Left kidney (tissue), 8 donors: ENCODE measurements at places on chromosomes 1 and 21.

DNA sequence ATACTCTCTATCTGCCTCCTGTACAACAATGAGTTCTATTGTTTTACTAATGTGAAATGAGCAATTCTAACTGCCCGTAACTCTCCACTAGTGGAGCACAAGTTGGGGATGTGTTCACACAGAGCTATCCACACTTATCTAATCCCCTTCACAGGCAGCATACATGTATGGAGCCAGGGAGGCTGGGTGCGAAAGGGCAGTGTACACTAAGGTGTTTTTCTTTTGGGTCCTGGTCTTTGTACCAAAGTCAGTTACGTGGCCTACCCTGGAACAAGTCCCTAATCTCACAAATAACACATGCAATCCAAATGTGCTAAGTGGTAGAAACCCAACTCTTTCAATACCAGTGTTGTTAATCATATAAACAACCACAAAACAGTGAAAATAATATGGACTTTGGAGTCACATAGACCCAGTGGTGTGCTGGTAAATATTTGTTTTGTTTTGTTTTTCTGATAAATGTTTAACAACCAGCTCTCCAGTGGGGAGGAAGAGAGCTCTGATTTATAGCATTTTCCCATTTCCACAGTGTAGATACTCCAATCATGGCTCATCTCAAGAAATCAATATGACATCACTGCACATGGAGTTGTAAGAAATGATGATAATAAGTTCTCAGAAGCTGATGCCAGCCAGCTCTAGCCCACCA is 319.9 kb upstream of the DUSP10 start:
- no peak for DNase-seq

GRCh38 chr21:37193006-37193405 is 74.1 kb downstream of the VPS26C start:
- no peak for DNase-seq

- no peak for DNase-seq
Observed at GRCh38 chr1:150787455-150787854, 20.6 kb downstream of the CTSK start.

- peak; percentile 15 for DNase-seq
Observed at GRCh38 chr21:38661197-38661871, 144.4 kb upstream of the ETS2 start.

DNA sequence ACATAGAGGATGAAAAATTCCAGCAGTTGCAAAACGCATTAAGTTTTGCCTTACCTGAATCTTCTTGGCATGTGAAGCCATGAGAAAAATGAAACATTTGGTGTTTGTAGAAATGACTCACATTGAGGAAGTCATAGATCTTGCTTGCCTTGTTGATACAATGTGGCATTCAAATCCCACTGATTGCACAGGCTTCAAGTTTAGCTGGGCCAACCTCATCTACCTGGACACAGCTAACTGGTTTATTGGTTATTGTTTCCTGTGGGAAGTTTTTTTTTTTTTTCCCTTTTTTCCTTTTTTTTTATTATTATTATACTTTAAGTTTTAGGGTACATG is 168.9 kb upstream of the C21orf91 start:
- DNase-seq, result no peak

DNA sequence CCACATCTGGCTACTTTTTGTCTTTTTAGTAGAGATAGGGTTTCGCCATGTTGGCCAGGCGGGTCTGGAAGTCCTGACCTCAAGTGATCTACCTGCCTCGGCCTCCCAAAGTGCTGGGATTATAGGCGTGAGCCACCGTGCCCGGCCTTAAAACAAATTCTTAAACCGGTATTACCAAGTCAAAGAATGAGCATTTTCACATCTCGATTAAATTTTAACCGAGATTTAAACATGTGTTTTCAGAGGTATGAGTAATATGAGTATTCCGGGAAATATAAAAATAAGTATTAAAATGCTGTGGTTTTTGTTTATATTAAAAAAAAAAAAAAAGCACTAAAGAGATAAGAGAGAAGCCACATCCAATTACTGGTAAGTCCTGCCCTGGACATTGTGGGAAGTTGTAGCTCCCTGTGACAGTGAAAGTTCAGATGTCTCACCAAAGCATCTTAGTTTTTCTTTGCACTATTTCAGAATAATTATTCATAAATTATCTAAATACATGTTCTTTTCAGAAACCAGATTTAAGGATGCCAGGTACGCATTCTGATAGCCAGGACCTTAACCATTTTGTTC is 24.9 kb downstream of the ZNF281 start:
- DNase-seq, result no peak

DNA sequence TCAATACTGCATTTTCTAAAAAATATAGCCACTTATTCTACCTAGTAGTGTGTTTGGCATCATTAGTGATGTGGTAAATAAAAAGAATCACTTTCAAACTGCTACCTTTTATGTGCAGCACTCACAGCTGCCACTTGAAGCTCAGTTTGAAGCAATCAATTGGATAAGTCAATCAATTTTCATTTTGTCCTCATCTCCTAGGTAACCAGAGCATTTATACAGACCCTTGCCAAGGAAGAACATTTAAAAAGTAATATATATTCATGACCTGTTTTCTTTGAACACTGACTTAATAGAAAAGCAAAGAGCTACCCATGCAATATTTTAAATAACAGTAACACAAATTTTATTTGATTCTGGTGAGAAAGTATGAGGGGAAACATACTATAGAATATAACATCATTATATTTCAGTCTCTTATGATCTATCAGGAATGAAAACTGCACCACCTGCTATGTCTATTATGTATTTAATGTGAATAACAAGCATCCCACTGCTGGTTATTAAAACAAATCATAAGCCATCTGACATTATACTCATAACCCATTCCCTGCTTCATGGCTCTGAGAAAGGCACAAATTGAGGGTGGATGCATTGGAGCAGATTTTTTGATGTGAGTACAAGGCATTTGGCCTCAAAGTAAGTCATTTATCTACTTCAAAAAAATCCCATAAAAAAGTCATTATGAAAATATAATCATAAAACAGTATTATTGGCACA is 168.4 kb upstream of the C21orf91 start:
- no peak for DNase-seq

- no peak for DNase-seq
Observed at GRCh38 chr1:99655376-99655775, 9.5 kb downstream of the PALMD start.
